ENCODE measurements at places on chromosomes 5 and 9.
A peak's percentile ranks its signal among the peaks of the same experiment; 100 is the strongest.

GRCh38 chr9:4798281-4799032, 5.7 kb downstream of the RCL1 start:
- DNase-seq, result no peak

GRCh38 chr9:98326459-98327248, 71.2 kb upstream of the TBC1D2 start:
- no peak for DNase-seq

DNA sequence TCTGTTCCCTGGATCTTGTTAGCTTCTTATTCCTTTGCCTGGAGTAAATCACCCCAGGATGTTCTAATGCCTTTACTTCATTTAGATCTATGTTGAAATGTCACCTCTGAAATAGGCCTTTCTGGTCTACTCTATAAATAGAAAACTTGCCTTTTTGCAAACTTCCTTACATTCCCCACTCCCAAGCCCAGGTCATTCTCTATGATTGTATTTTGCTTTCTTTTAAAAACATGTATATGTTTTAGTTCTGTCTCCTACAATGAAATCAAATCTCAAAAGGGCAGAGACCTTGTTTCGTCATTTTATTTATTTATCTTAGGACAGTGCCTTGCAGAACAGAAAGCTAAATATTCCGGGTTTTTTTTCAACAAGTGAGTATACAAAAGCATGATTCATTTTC, 1657.7 kb upstream of the C9orf72 start:
- no peak for DNase-seq

DNA sequence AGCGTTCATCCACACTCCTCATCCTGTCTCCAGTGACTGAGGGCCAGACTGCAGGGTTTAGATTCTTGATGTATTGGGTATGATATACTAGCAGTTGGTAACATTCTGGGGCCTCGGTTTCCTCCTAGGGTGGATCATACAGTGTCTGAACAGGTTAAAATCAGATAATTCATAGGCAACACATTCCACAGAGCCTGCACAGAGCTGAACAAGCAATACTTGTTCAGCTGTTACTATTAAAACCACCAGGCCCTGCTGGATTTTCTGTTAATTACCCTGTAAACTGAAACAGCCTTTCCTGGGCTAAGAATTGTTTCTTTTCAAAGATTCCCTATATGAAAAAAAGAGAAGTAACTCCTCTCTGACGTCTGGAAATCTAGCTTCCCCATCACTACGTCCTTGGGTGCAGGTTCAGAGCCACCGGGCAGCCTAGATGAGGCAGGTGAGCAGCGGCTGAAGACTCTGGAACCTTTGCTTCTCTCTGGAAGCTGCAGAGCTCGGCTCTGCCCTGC, 1313.5 kb upstream of the WWC1 start:
- DNase-seq, result no peak

GRCh38 chr5:173917788-173918786, 29.9 kb downstream of the CPEB4 start:
- DNase-seq, result peak; percentile 45

- DNase-seq, result no peak
These were observed 38.0 kb downstream of the VCAN start for GRCh38 chr5:83509540-83509939.

- peak; percentile 62 for DNase-seq
These were observed 122.7 kb upstream of the LMX1B start for GRCh38 chr9:126490871-126491567.

DNA sequence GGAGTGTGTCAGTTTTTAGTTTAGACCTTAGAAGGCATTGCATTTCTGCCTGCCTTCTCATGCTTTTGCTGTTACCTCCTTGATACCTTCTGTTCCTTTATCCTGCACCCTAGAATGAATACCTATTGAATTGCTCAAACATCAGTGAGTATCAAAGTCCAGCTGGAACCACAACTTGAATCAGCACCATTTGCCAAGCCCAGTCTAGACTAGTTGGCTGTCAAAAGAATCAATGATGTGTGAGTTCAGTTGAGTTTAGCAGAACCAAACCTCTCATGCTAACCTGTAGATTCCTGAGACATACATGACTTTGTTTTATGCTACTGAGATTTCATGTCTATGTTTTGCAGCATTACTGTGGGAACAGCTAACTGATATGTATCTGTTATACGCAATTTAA, 116.6 kb downstream of the FAM170A start:
- DNase-seq, result no peak

DNA sequence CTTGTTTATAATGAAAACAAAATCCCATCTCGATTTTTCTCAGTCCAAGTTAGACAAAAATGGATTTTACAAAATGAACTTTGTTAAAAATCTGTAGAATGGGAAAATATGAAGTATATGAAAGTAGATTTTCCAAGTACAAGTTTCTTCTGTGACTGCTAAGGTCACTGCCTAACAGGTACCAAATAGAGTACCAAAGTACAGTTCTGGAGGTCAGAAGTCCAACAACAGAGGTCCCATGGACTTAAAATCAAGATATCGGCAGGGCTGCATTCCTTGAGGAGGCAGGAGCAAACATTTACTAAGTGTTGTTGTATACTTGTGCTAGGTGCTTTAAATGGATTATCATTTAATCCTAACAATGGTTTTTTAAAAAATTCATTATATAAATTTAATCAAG, 5.9 kb downstream of the YTHDC2 start:
- DNase-seq, result no peak

Measured in activated gamma-delta T cell treated with Interleukin-2 at 50 U/mL for 16 hours (primary cell).